ENCODE measurements at places on chromosomes 5 and 9.

DNA sequence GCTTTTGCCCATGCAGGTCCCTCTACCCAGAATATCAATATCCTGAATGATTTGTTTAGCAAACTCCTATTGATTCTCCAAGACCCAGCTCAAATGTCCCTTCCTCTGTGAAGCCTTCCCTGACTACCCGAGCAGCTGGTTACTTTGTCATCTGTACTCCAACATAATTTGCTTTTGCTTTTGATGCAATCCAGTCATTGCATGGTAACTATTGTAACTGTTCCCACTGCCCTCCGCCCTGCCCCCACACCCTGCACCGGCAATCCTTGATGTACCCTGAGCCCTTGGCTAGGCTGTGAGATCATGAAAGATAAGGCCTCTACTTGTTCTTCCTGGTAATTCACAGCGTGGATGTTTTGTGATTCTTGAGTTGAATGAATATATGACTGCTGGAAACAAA lies 119.9 kb upstream of the BOD1 start:
- DNase-seq = no peak

DNA sequence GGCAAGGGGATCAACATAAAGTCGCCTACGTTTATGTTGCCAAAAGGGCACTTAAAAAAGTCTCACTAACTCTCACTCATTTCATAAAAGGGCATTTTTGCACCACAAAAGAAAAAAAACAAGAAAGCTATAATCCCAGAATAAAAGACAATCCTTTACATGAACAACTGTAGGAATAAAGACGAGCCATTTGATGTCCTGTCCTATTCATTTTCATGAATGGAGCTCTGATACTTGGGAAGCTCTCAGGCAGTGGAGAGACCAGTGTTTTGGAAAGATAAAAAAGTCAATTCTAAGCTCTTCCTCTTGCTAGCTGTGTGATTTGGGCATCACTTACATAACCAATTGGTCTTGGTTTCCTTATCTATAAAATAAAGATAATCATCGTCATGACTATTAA lies 95.5 kb upstream of the EQTN start:
- no peak for DNase-seq

- DNase-seq = peak; percentile 69
These were observed 37.4 kb downstream of the PIK3R1 start for GRCh38 chr5:68252673-68253623.

GRCh38 chr5:34959323-34959722 lies 30.0 kb downstream of the DNAJC21 start:
- DNase-seq = peak; percentile 34

- DNase-seq = no peak
These were observed 847 bp upstream of the GABRB2 start for GRCh38 chr5:161547406-161547737.

DNA sequence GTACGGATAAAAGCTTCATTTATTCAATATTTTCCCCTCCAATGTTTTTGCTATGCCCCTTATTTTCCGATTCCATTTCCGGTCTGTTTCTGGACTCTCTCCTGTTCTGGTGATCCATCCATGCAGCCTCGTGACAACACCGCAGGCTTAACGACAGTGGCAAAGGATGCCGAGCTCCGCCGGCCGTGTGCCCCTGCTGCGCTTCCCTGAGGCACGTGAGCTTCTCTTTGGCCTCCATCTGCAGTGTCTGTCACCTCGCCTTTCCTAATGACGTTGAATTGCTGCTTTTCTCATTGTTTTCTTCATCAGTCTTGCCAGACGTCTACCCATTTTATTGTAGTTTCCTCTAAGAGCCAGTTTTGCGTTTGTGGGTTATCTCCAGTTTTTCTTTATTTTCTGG lies 28.7 kb downstream of the SURF6 start:
- DNase-seq = no peak

GRCh38 chr5:179422908-179423481 lies 77.7 kb upstream of the ADAMTS2 start:
- DNase-seq = no peak

GRCh38 chr9:112508377-112508776 lies 21.8 kb downstream of the KIAA1958 start:
- no peak for DNase-seq

DNA sequence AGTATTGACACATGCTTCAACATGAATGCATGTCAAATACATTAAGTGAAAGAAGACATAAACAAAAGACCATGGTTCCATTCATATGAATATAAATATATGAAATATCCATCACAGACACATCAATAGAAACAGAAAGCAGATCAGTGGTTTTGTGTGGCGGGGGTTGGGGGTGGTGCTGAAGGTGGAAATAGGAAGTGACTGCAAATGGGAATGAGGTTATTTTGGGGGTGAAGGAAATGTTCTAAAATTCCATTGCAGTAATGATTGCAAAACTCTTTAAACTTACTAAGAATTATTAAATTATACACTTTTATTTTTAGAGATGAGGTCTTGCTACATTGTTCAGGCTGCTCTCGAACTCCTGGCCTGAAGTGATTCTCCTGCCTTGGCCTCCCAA lies 28.7 kb downstream of the TAF1L start:
- no peak for DNase-seq

GRCh38 chr9:88742483-88742882 lies 207.5 kb downstream of the NXNL2 start:
- DNase-seq = no peak

DNA sequence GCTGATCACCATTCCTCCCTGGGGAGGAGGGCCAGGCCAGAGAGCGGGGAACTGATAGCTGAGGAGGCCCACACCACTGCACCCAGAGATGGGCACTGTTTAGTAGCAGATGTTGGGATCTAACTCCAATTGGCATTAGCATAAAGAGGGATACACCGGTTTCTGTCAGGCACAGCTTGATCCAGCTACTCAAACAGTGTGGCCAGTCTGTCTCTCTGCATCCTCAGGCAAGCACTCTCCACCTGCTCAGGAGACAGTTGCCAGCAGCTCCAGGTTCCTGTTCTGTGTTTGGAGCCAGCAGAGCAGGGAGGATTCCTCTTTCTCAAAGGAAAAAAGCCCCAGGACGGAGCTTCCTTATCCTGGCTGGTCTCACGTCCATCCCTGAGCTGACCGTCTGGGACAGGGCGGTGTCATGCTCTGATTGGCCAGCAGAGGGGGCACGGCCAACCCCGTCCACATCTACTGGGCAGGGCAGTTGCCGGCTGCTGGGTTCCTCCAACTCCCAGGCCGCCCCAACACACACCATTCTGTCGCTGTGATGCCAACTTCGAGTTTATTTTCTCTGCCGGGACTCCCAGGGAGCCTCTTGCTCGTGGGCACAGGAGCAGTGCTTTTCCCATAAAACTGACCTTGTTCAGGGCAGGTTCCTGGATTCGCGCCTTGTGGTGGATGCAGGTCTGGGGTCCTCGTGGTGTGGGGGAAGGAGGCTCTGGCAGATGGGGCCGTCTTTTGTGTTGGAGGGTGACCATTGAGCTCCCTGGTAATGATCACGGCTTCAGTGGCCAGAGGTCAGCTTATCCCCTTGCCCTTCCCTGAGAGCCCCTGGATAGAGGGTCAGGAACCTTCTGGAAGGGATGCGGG lies 47.9 kb downstream of the COL5A1 start:
- peak; percentile 51 for DNase-seq

- no peak for DNase-seq
These were observed 153.3 kb downstream of the PJA2 start for GRCh38 chr5:109256486-109256885.

- no peak for DNase-seq
These were observed 6.6 kb upstream of the ZNF608 start for GRCh38 chr5:124752854-124753720.

- DNase-seq = no peak
These were observed 1.6 kb downstream of the TEX48 start for GRCh38 chr9:114680259-114681001.

DNA sequence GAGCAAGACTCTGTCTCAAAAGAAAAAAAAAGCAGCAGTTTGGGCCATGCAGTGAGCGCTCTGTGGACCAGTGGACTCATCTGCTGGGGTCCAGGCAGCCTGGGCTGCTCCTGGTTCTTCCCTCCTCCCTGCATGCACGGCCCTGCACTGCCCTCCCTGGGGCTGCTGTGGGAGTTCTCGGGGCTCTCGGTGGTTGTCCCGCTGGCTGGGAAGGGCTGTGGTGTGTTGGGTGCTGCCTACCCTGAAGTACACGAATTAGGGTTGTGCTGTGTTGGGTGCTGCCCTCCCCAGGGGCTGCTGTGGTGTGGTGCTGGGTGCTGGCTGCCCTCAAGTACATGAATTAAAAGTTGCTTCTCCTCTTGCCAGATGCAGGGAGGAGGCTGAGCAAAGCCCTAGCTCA lies 18.3 kb upstream of the CLPTM1L start:
- peak; percentile 33 for DNase-seq

DNA sequence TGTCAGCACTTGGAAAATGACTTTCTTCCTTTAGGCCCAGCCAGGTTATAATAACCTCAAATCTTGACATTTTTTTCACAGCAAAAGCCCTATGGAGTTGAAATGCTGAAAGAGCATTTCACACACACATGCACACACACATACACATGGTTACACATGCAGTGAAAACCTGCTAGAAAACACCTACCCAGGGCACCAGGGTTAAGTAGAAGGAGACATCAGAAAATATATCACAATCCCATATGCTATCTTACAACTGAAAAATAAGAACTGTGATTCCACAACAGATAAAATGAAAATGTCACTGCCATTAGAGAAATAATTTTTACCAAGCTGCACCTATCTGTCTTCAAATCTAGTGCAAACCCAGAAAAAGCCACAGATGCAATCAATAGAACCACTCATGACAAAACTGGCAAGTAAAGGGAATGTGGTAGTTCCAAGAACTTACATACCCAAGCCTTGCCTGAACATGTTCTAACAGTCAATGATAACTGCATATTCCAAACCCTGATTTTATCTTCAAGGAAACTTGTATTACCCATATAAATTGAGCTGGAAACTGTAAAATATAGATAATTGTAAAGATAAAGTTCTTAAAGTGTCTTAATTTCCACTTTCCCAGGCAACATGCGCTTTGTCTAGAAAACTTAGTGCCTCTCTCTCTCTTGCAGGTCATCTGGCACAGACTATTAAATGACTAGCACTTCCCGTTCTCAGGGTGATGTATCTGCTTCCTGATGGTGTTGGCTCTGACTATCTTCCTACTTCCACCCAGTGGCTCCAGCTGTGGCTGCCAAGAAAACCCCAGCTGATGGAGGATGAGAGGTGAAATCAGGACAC lies 250.2 kb upstream of the PTGER4 start:
- DNase-seq = peak; percentile 42

- no peak for DNase-seq
These were observed 153.8 kb downstream of the GOLPH3 start for GRCh38 chr5:32020271-32020670.

GRCh38 chr9:20351715-20352114 lies 270.6 kb downstream of the MLLT3 start:
- DNase-seq = no peak

- no peak for DNase-seq
These were observed 36.0 kb downstream of the SCGB3A1 start for GRCh38 chr5:180555168-180555921.

DNA sequence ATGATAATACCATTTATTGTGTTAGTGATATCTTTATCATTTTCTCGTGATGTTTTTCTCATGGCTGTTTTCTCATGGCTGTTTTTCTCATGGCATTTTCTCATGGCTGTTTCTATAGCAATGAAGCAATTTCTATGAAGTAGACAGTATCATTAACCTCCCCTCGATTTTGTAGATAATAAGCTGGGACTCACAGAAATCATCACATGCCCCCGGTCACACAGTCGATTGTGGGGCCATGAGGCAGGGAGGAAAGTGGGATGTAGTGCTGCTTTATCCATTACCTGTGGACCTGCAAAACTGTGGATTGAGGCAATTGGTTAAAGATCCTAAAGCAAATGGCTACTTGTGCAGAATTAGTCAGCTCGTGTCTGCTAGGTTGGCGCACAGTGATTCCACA lies 47.3 kb downstream of the TGFBI start:
- no peak for DNase-seq

DNA sequence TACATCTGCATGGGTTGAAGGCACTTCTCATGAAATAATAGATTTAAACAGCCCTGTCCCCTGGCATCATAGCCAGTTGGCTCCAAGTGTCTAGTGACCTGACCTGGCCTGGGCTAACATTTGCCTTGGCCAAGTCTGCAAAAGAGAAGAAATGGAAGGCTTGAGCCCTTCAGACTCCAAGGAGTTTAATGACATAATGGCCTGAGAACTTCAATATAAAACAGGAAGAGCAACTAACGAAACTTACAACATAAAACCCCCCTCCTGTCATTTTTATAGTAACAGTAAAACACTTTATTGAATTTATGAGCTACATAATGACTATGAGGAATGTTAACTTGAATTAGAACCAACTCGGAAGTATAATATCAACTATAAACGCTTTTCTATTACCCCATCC lies 218.8 kb upstream of the TBCA start:
- no peak for DNase-seq

DNA sequence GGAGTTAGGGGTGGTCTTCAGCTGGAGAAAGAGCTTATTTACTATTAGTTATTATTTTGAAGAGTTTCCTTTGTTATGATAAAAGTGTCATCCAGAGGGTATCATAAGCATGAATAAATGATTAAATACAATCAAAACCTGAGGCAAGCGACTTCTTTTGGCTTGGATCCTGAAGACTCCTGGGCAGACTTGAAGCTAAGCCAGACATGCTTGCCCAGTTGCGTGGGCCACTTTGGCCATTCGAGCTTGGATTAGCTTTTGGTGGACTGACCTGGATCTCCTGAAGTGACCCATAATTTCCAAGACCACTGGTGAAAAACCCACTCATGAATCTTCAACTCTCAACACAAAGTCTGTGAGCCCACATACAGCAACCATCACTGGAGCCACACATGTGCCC lies 335.8 kb downstream of the NR2F1-AS1 start:
- no peak for DNase-seq

DNA sequence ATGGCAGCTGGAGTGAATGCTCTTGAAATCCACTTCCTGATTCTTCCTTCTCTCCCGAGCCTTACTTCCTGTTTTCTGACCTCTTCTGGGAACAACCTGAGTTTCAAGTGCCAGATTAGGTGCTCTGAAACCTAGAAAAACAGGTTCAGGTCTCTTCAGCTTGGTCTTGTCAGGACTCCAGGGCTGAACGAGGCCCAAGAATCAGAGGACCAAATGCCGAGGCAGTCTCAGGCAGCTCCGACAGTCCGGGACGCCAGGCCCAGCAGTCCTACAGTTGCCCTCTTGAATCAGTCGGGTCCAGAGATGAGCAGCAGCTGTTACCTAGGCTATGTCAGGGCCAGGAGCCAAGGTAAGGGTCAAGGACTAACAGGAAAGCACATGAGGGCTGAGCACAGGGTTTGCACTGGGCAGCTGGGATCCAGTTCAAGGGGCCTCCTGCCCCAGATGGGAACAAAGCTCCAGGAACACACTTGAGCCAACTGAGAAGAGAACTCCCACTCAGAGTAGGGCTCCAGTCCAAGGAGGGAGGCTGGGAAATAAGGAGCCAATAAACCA lies 38.3 kb upstream of the ADRA1B start:
- no peak for DNase-seq

All from NB4 (cell line).